Glutamatergic neuron (in vitro differentiated cells): ENCODE measurements at places on chromosomes 4 and X. TPM values are rescaled to one million over a fixed set of nuclear protein-coding genes. Genes with fewer than 3 reads are reported as not detected.

DNA sequence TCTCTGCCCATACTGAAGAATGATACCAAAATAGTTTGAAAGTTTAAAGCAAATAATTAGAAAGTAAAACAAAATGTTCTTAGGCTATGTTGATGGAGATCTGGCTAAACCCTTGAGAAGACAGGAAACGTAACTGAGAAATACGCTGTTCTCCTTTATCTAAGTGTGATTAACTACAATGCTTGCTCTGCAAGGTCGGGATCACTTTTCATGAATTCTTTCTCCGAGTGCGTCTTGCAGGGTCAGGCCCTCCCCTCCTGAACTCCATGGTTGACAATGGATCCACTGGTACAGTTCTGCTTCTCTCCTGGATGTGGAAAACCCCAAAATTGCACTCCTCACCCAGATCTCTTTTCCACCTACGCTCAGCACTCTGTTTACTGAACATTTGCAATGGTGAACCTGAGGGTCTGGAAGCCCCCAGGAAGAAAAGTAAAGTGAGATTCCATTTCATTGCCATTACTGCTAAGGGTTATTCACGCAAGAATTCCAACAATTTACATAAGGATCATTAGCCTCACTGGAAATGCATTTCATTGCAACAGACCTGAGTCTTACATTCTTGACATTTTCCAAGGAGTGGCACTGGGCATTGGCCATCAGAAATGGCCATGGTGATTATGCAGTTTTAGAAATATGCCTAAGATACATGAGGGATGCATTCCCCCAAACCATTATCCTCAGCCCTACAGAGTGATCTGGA, 24.6 kb upstream of the WWC2 start:
- no peak for DNase-seq
- no peaks in the 10 kb centered on the region for H3K4me1 ChIP-seq
- H3K27me3 ChIP-seq: no peaks in the 10 kb centered on the region
- H3K4me3 ChIP-seq: no peak overlapping the region
- H3K36me3 ChIP-seq: peaks cover 17% of the 10 kb centered on the region
- no peak overlapping the region for H3K27ac ChIP-seq

DNA sequence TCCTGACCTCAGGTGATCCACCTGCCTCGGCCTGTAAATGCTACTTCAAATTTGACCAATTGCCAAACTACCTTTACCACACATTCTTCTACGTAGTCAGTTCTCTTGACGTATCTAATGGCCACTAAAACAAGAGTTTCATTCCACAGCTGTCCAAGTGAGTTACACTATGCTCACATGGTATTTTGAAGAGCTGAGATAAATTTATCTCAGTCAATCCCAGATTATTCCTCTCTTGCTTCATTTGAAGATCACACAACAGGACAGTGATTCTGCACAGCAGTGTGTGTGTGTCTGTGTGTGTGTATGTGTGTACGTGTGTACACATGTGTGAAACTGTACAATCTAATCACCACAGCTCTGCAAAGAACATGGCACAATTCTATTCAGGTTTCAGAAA, 133.4 kb downstream of the APBB2 start:
- no peaks in the 10 kb centered on the region for H3K27me3 ChIP-seq
- no peak for DNase-seq
- H3K4me1 ChIP-seq: peaks cover 11% of the 10 kb centered on the region
- H3K36me3 ChIP-seq: peaks cover 3% of the 10 kb centered on the region
- H3K4me3 ChIP-seq: no peak overlapping the region

DNA sequence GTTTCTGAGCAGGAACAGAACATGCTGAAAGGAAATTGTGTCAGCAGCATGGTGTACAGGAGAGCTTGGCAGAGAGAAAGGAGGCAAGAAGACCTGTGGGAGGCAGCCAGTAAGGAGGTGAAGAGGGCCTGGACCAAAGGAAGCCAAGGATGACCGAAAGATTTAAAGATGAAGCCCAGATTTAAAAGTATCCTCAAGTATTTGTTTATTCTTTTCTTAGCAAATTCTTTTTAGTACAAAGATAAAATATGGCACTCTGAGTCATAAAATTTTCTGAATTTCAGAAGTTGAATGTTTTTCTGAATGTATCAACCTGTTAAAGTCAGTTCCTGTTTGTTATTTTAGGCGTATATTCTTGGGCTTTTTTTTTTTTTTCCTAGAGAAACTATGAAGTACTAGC, 3.5 kb downstream of the PKD2 start:
- no peak overlapping the region for H3K4me3 ChIP-seq
- H3K4me1 ChIP-seq: peaks cover 14% of the 10 kb centered on the region
- peaks cover 8% of the 10 kb centered on the region for H3K27me3 ChIP-seq
- peaks cover 7% of the 10 kb centered on the region for H3K36me3 ChIP-seq
- no peak overlapping the region for H3K27ac ChIP-seq

The C1QTNF7 gene
- not detected for total RNA-seq

The MCF2 gene
- total RNA-seq: 1.2 TPM

The COX7B2 gene
- total RNA-seq: not detected

The CENPVL3 gene
- total RNA-seq: 0.42 TPM

The SPRY1 gene
- total RNA-seq: 17.2 TPM
